AG10803 (cell line): ENCODE measurements at places on chromosomes 4 and X.

- peak; percentile 18 for DNase-seq
Observed at GRCh38 chr4:126465341-126465740, 1150.6 kb downstream of the FAT4 start.

DNA sequence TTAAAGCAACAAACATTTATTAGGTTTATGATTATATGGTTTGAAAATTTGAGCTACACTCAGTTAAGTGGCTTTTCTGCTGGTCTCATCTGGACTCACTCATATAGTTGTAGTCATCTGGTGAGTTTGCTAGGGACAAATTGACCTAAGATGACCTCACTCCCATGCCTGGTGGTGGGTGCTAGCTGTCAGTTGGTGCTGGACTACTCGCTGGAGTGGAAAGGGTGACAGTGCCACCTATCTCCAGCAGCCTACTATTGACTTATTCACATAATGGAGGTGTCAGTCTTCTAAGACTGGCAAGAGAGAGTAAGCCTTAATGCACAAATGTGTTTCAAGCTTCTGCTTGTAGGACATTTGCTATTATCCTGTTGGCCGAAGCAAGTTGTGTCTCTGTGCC, 88.2 kb downstream of the TASL start:
- DNase-seq, result no peak

- DNase-seq, result peak; percentile 34
Observed at GRCh38 chrX:119692191-119693039, 553 bp downstream of the SEPTIN6 start.

DNA sequence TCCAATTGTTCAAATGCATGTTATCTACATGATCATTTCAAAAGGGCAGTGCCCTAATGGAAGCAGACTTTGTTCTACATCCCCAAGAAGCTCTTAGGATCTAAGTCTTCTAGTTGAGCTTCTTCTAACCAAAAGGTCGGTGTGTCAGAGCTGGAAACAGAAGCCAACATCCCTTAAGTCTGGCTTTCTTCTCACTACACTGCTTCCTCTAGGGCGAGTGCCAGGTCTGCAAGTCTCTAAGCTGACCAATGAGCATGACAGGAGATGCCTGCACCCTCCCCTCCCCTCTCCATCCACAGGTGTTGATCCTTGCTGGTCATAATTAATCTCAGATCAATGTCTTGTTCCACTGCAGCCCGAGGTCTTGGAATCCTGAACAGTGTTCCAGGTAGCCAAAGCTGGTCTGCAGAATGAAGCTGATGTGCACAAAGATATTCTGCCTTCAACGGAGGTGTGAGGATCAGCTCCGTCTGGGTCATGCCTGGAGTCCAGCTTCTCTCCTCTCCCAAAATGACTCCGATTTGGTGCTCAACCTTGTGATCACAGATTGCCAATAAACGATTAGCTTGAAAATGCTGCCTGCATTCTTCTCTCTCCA, 44.1 kb downstream of the WDR1 start:
- no peak for DNase-seq

DNA sequence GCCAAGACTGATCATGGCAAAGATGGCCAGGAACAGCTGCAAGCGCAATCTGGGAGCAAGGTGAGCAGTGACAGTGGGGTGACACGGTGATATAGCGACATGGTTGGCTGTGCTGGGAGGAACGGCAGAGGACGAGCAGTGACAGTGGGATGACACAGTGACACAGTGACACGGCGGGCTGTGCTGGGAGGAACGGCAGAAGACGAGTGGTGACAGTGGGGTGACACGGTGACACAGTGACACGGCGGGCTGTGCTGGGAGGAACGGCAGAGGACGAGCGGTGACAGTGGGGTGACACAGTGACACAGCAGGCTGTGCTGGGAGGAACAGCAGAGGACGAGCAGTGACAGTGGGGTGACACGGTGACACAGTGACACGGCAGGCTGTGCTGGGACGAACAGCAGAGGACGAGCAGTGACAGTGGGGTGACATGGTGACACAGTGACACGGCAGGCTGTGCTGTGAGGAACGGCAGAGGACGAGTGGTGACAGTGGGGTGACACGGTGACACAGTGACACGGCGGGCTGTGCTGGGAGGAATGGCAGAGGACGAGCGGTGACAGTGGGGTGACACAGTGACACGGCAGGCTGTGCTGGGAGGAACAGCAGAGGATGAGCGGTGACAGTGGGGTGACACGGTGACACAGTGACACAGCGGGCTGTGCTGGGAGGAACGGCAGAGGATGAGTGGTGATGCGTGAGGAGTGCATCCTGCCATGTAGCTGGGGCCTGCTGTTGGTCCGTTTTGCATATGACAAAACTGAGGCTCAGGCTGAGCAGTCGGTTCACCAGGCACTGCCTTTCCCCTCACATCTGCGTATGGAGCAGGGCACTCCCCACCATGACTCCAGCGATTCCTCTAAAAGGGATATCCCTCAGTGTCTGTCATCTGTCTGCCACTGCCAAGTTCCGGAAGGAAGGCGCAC, 36.0 kb upstream of the MXD4 start:
- no peak for DNase-seq

GRCh38 chr4:109275066-109275745, 27.3 kb downstream of the COL25A1 start:
- no peak for DNase-seq

- no peak for DNase-seq
Observed at GRCh38 chr4:178633263-178633662, 1191.0 kb upstream of the AGA start.

DNA sequence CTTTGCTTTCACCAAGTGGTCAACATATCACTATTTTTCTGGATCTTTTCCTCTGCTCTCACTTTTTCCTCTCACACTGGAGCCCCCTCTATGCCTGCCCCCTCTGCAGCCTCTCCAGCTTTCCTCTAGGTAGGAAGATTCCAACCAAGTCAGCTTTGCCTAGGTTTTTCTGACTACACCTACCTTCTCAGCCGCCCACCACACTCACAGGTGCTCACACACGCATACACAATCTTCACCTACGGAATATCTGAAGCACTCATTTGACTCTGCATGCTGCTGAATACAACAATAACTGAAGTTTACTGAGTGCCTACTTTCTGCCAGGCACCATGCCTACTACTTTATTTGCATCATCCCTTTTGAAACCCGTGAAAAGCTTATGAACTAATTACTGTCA, 328.0 kb downstream of the PPP3CA start:
- no peak for DNase-seq

- no peak for DNase-seq
Observed at GRCh38 chrX:131067216-131067615, 9.1 kb downstream of the ARHGAP36 start.

- no peak for DNase-seq
Observed at GRCh38 chr4:36332023-36332781, 50.8 kb downstream of the DTHD1 start.
